ENCODE measurements at places on chromosomes 11 and 22.

DNA sequence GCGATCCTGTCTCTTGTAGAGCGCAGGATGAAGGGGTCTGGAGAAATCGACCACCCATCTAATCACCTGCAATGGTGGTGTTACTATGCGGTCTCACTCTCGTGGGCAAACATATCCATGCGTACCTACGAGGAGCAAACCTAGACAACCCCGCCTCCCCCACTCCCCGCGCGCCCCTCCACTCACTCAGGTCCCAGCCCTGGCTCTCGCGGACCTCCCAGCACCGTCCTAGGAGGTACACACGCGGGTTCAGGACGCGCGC, 887 bp downstream of the TRPC6 start:
- no peak for DNase-seq

DNA sequence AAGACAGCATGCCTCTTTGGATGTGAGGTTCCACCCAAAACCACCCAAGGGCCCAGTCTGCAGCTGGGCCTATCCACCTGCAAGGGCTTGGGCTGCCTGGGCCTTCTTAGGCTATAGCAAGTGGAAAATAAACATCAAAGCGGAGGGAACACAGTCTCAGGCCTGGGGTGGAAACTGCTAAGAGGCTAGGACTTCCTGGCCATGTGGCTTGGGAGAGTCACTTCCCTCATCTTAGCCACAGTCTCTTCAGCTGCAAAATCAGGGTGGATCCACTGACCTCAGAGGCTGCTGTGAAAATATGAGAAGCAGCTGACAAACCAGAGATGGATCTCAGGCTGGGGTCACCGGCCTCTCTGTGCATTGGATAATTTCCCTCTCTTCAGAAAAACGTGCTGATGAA, 30.6 kb upstream of the TFIP11 start:
- DNase-seq = no peak

GRCh38 chr11:75219869-75220268, 20.7 kb upstream of the TPBGL start:
- peak; percentile 27 for DNase-seq

DNA sequence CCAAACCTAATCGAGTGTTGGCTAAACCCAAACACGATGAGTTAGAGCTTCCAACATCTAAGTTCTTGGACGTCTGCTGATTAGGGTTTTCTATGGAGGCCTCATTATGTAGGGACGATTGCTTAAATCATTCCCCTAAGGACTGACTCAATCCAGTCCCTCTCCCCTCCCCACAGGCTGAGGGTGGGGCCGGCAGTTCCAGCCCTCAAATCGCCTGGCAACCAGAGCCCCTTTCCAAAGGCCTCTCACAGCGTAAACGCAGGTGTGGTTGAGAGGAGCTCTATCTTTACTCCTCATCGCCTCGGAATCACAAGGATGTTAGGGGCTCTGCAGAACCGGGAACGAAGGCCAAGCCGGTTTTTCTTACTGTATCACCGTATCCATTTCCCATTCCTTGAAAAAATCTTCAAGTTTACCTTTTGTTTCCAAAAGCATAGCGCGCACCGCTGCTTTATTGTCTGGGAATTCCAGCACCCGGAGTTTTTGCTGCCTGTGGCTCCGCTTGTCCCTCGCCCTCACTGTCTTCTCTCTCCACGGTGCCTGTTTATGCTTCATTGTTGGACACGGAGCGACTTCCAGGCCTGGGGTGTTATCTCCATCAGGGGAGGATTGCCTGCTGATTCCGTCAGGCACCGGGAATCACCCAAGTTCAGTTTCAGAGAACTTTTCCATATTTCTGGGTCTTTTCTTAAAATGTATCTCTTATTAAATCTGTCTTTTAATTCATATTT, 13.8 kb upstream of the IFITM3 start:
- DNase-seq = no peak

GRCh38 chr11:67495234-67496005, 9.7 kb downstream of the PITPNM1 start:
- DNase-seq = no peak

- DNase-seq = peak; percentile 38
These were observed 7.9 kb downstream of the FEN1 start for GRCh38 chr11:61800331-61801281.

- peak; percentile 81 for DNase-seq
These were observed 1.2 kb downstream of the CARNS1 start for GRCh38 chr11:67416416-67417335.

GRCh38 chr22:30573594-30574094, 821 bp downstream of the GAL3ST1 start:
- peak; percentile 82 for DNase-seq

- DNase-seq = peak; percentile 99
These were observed 638 bp upstream of the PITPNM1 start for GRCh38 chr11:67505605-67506396.

GRCh38 chr11:118007040-118007439, 20.8 kb downstream of the IL10RA start:
- no peak for DNase-seq

- no peak for DNase-seq
These were observed 72.1 kb upstream of the ARFGAP3 start for GRCh38 chr22:42928969-42929837.

DNA sequence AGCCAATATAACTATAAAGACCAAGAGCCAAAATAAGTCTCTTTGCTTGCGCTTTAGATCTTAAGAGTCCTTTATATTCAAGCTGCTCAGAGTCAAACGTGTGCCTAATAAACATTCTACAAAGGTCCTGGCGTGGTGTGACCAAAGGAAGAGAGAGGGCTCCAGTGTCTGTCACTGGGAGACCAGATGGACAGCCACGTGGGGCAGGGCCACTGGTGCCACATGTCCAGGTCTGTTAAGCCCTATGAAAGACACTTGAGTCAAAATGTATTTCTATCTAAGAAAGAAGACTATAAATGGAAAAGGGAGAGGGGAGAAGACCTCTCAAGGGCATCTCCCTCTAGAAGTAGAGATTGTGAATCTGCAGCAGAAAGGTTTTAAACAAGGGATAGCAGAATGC, 32.2 kb upstream of the EHF start:
- no peak for DNase-seq

- no peak for DNase-seq
These were observed 73.4 kb downstream of the TNRC6B start for GRCh38 chr22:40251106-40251505.

GRCh38 chr11:64207256-64208085, 950 bp downstream of the FERMT3 start:
- no peak for DNase-seq

- DNase-seq = peak; percentile 3
These were observed 14.4 kb upstream of the OOSP1 start for GRCh38 chr11:59923813-59924212.

GRCh38 chr22:49944399-49944891, 16.1 kb upstream of the PIM3 start:
- no peak for DNase-seq

DNA sequence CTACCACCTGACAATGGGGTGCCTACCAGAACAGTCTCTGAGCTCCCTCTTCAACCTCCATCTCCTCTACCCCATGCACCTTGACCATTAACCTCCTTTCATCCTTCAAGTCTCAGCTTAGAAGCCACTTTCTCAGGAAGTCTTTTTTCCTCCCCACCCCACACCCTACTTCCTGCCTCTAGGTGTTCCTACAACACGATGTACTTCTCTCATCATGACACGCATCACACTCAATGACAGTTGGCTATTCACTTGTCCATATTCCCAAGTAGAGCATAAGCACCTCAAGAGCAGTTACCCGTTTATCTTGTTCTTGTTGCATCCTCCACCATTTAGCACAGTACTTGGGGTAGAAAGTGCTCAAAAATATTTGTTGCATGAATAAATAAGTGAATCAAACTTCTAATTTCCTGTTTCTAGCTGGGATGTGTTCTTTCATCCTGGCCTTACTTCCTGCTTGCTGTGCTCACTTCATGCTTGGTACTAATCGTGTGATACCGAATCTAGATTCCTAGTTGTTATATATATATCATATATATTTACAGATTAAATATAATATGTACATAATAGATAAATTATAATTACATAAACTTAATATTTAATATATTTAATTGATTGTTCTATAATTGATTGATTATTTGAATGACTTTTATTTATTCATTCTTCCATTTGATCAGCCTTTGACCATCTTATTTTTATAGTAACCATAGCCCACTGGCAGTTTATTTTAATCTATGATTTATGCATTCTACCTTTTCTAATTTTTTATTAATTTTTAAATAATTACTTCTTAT, 177.5 kb upstream of the TMEM45B start:
- DNase-seq = peak; percentile 44

- DNase-seq = no peak
These were observed 42.1 kb downstream of the SLC1A2 start for GRCh38 chr11:35377262-35377661.

DNA sequence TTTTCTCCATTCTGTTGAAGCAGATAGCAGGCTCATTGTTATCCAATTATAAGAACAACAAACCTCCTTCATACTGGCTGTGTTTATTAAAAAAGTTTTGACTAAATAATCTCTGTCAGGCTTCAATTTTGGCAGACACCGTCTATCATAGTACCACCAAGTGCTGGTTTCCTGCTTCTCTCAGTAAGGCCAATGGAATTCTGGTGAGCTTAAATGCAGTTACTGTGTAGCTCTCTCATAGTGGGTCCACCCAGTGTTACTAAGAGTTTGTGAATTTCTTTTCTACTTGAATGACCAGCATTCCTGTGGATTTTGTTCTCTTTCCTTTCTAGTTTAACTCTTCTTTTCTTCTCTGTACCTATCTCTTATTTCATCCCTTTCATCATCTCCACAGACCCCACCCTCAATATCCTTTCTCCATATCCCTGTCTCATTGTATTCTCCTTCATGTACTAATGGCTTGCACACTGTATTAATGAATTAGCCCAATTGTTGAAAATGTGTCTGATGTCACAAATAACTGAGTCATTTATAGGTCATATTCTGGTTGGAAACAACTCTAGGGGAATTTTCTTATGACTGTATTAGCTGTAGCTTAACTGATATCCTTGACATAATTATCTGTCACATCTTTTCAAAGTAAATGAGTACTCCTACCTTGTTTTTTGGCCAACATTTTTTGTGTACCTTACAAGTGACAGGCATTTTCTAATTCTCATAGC, 372.1 kb downstream of the FAT3 start:
- DNase-seq = no peak

DNA sequence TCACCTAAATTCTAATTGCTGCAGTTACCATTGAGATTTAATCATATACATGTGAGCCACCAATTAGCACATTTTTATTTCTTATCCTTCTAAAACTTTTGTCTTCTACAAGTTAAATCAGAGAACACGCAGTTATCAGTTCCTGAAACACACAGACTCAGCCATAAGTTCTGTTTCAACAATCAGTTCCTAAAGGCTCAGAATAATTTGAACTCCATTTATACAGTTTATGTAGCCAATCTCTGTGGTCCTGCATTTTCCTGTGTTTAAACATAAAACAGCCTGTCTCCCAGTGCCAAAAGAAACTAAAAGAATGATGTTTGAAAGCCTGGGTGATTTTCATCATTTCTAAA, 2.9 kb downstream of the PLAAT3 start:
- DNase-seq = no peak

DNA sequence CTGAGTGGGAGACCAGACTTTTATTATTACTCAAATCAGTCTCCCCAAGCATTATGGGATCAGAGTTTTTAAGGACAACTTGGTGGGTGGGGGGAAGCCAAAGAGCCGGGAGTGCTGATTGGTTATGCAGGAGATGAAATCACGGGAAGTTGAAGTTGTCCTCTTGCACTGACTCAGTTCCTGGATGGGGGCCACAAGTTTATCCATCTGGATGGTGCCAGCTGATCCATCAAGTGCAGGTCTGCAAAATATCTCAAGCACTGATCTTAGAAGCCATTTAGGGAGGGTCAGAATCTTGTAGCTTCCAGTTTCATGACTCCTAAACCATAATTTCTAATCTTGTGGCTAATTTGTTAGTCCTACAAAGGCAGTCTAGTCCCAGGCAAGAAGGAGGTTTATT, 53.5 kb upstream of the LMO1 start:
- no peak for DNase-seq

- peak; percentile 82 for DNase-seq
These were observed 201.5 kb downstream of the SOX6 start for GRCh38 chr11:16154715-16155396.
